ENCODE measurements at places on chromosomes 7 and 10. TPM values are rescaled to one million over a fixed set of nuclear protein-coding genes. Genes with fewer than 3 reads are reported as not detected.
A peak's percentile ranks its signal among the peaks of the same experiment; 100 is the strongest.

- no peaks in the 10 kb centered on the region for H3K36me3 ChIP-seq
- H3K4me1 ChIP-seq, result peaks cover 37% of the 10 kb centered on the region
- H3K27me3 ChIP-seq, result peaks cover 9% of the 10 kb centered on the region
- H3K4me3 ChIP-seq, result peak within 1 kb of the TSS; percentile 85
- no peak for DNase-seq
Measured at GRCh38 chr7:143408686-143409561, at the start of gene EPHA1. Gene EPHA1, minus strand, starts transcription at chr7:143408856. Its CDS starts 51 bp downstream, at chr7:143408805.

The ZNF282 gene
- 40.0 TPM for total RNA-seq

GRCh38 chr7:141074162-141074991 is 513 bp downstream of the TMEM178B start:
- peak; percentile 38 for DNase-seq
- H3K4me3 ChIP-seq, result peak overlapping the region; percentile 82
- peaks cover 6% of the 10 kb centered on the region for H3K27me3 ChIP-seq
- H3K27ac ChIP-seq, result no peak overlapping the region
- H3K4me1 ChIP-seq, result peaks cover 12% of the 10 kb centered on the region

The TMEM243 gene
- 44.9 TPM for total RNA-seq

- H3K4me3 ChIP-seq, result no peak overlapping the region
- peaks cover 25% of the 10 kb centered on the region for H3K4me1 ChIP-seq
- H3K27me3 ChIP-seq, result peaks cover 13% of the 10 kb centered on the region
Measured at GRCh38 chr10:122154031-122154544, 117.0 kb upstream of the BTBD16 start.

The MYO1G gene
- 0.13 TPM for total RNA-seq
